Endothelial cell (in vitro differentiated cells): ENCODE measurements at places on chromosomes 1 and 21.
A peak's percentile ranks its signal among the peaks of the same experiment; 100 is the strongest.

DNA sequence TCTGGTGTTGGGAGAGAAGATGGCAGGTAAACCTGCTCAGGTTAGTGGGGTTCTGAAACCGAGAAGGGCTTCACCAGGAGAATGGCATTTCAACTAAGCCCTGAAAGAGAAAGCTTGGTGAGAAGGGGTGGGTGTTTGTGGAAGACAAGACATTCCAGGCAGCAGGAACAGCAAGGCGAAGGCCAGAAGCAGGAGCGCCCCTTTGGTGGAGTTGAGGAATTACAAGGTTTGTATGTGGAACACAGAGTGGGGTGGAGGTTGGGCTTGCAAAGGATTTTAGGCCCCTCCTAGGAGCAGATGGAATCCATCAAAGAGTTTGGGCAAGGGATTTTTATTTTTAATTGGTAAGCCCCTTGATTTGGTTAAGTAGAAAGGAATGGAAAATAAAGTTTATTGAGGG lies 24.8 kb upstream of the ELOA start:
- no peak overlapping the region for H3K27ac ChIP-seq
- peak; percentile 68 for DNase-seq
- no peak overlapping the region for H3K4me3 ChIP-seq
- peaks cover 2% of the 10 kb centered on the region for H3K27me3 ChIP-seq

GRCh38 chr21:34513129-34513675 lies 1.2 kb upstream of the KCNE1 start:
- peak overlapping the region; percentile 13 for H3K27ac ChIP-seq
- H3K4me3 ChIP-seq, result no peak overlapping the region
- no peak for DNase-seq
- peaks cover 5% of the 10 kb centered on the region for H3K36me3 ChIP-seq
- no peaks in the 10 kb centered on the region for H3K27me3 ChIP-seq
- H3K4me1 ChIP-seq, result peaks cover 15% of the 10 kb centered on the region

DNA sequence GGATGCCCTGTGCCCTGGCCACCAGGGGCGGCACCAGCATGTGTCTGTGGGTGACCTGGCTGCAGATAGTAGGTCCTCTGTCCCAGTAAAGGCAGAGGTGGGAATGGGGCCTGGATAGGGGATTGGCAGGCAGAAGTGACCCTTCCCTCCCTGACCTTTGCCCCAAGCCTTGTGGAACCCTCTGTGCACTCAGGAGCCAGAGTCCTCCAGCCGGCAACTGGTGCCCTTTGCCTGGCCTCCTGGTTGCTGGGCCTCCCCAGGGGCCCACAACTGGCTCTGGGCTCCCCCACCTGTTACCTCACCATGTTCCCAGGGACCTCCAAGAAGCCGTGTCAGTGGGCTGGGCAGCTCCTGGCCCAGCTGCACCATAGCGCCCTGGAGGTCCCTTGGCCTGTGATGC lies 10.0 kb downstream of the PLCH2 start:
- no peak overlapping the region for H3K4me3 ChIP-seq
- no peaks in the 10 kb centered on the region for H3K36me3 ChIP-seq
- H3K4me1 ChIP-seq, result no peaks in the 10 kb centered on the region
- DNase-seq, result no peak
- peaks cover 9% of the 10 kb centered on the region for H3K27me3 ChIP-seq

- peak overlapping the region; percentile 49 for H3K27ac ChIP-seq
- no peak overlapping the region for H3K4me3 ChIP-seq
- peaks cover 50% of the 10 kb centered on the region for H3K4me1 ChIP-seq
- H3K36me3 ChIP-seq, result peaks cover 9% of the 10 kb centered on the region
- H3K27me3 ChIP-seq, result peaks cover 3% of the 10 kb centered on the region
- no peak for DNase-seq
Measured at GRCh38 chr1:108124622-108125311, 75.4 kb downstream of the SLC25A24 start.

GRCh38 chr21:34533938-34534337 lies 21.9 kb upstream of the KCNE1 start:
- no peak for DNase-seq
- H3K4me1 ChIP-seq, result peaks cover 4% of the 10 kb centered on the region
- no peak overlapping the region for H3K4me3 ChIP-seq
- H3K27ac ChIP-seq, result no peak overlapping the region
- H3K27me3 ChIP-seq, result peaks cover 4% of the 10 kb centered on the region

- H3K4me1 ChIP-seq, result peaks cover 3% of the 10 kb centered on the region
- H3K36me3 ChIP-seq, result no peaks in the 10 kb centered on the region
- H3K4me3 ChIP-seq, result no peak overlapping the region
- no peak for DNase-seq
- H3K27me3 ChIP-seq, result peaks cover 6% of the 10 kb centered on the region
Measured at GRCh38 chr1:117587499-117588356, 18.1 kb upstream of the TENT5C start.

- H3K4me1 ChIP-seq, result peaks cover 4% of the 10 kb centered on the region
- H3K4me3 ChIP-seq, result no peak overlapping the region
- H3K27ac ChIP-seq, result no peak overlapping the region
- no peak for DNase-seq
- no peaks in the 10 kb centered on the region for H3K36me3 ChIP-seq
Measured at GRCh38 chr1:177239792-177240191, 69.0 kb downstream of the BRINP2 start.

- no peak overlapping the region for H3K27ac ChIP-seq
- DNase-seq, result no peak
- peaks cover 24% of the 10 kb centered on the region for H3K4me1 ChIP-seq
- peaks cover 5% of the 10 kb centered on the region for H3K36me3 ChIP-seq
- no peak overlapping the region for H3K4me3 ChIP-seq
- H3K27me3 ChIP-seq, result peaks cover under 1% of the 10 kb centered on the region
Measured at GRCh38 chr21:33980276-33980916, 64.8 kb upstream of the ATP5PO start.

DNA sequence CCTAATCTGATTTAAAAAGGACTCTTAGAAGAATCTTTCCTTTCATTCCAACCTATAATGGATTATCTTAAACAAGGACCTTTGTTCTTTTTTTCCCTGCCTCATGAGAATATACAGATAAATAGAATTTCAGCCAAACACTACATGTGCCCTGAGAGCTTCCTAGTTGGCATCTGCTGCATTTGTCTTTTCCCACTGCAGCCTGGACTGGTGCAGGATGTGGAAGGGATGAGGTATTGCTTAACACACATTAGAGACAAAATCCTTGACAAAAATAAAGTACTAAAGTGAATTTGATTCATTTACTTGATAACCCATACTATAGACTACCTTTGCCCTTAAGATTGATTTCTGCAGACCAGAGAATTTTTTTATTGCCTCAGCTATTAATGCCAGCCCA lies 59.5 kb downstream of the PALMD start:
- H3K27ac ChIP-seq, result no peak overlapping the region
- no peak overlapping the region for H3K4me3 ChIP-seq
- H3K4me1 ChIP-seq, result peaks cover 11% of the 10 kb centered on the region
- H3K27me3 ChIP-seq, result peaks cover 1% of the 10 kb centered on the region

DNA sequence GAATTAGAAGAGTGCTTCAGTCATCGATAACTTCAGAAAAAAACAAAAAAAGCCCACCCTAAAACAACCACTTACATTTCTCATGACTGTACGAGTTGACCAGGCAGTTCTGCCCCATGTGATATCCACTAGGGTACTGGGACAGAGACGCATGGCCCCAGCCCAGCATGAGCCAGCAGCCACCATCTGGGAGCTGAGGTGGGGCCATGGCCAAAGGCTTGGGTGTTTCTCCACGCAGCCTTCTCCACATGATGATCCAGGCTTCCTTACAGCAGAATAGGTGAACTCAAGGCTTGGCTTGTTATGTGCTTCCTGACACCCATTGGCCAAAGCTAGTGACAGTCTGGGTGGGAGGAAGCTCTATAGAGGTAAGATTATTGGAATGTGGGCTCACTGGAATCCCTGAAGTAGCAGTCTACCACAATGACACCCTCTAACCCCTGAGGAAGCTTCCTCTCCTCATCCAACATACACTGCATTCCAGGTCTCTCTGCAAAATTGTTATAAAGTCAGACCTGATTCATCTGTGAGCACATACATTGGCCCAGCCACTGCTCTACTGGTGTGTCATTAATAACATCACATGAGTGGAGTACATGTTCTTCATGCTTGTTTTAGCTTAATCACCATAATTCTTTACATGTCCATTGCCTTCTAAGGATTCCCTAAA lies 66.3 kb upstream of the NTPCR start:
- H3K4me3 ChIP-seq, result no peak overlapping the region
- H3K4me1 ChIP-seq, result peaks cover 4% of the 10 kb centered on the region
- no peak overlapping the region for H3K27ac ChIP-seq
- H3K36me3 ChIP-seq, result no peaks in the 10 kb centered on the region

- H3K27me3 ChIP-seq, result peaks cover 3% of the 10 kb centered on the region
- DNase-seq, result no peak
- H3K4me1 ChIP-seq, result peaks cover 11% of the 10 kb centered on the region
- H3K36me3 ChIP-seq, result peaks cover 55% of the 10 kb centered on the region
Measured at GRCh38 chr21:33245289-33245918, 15.7 kb downstream of the IFNAR2 start.

DNA sequence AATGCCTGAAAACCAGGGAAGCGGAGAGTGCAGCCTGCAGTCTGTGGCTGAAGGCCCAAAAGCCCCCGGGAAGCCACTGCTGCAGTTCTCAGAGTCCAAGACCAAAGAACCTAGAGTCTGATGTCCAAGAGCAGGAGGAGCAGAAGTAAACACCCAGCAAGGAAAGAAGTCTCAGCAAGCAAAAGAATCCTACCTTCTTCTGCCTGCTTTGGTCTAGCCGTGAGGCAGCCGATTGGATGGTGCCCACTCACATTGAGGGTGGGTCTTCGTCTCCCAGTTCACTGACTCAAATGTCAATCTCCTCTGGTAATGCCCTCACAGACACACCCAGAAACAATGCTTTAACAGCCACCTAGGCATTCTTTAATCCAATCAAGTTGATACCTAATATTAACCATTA lies 217.5 kb downstream of the PLA2G4A start:
- H3K27me3 ChIP-seq, result no peaks in the 10 kb centered on the region
- no peak overlapping the region for H3K4me3 ChIP-seq
- H3K36me3 ChIP-seq, result no peaks in the 10 kb centered on the region
- no peak overlapping the region for H3K27ac ChIP-seq
- peaks cover 4% of the 10 kb centered on the region for H3K4me1 ChIP-seq

- peaks cover 4% of the 10 kb centered on the region for H3K36me3 ChIP-seq
- H3K4me1 ChIP-seq, result peaks cover 7% of the 10 kb centered on the region
- DNase-seq, result no peak
- H3K27me3 ChIP-seq, result peaks cover 1% of the 10 kb centered on the region
- no peak overlapping the region for H3K27ac ChIP-seq
Measured at GRCh38 chr21:41707960-41708330, 58.9 kb downstream of the RIPK4 start.
